ENCODE measurements at places on chromosomes 2 and 18.

GRCh38 chr2:205721057-205721449 lies 38.8 kb downstream of the NRP2 start:
- no peak for DNase-seq

DNA sequence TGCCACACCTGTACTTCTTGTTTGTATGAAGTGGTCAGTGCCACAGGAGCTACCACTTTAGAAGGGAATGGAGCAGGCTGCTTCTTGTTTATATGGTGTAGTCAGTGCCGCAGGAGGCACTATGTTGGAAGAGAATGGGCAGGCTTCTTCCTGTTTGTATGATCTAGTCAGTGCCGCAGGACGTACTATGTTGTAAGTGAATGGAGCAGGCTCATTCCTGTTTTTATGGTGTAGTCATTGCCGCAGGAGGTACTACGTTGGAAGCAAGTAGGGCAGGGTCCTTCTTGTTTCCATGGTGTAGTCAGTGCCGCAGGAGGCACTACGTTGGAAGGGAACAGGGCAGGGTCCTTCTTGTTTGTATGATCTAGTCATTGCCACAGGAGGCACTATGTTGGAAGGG lies 27.3 kb downstream of the TPO start:
- DNase-seq = no peak

DNA sequence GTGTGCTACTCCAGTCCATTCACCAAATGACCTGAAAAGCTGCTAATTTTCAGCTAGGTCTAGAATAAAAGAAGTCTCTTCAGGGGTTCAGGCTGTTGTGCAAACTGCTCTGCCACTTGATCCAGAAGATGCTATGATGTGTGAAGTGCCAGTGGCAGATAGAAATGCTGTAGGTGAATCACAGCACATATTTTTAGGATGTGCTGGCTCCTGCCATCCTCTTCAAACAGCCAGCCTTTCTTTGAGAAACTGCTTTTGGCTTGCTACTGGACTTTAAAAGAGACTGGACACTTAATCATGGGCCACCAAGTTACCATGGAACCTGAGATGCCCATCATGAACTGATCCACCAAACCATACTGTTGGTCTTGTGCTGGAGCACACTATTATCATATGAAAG lies 322.1 kb downstream of the EN1 start:
- DNase-seq = no peak

- DNase-seq = no peak
Observed at GRCh38 chr2:230441227-230441897, 25.4 kb downstream of the SP100 start.

DNA sequence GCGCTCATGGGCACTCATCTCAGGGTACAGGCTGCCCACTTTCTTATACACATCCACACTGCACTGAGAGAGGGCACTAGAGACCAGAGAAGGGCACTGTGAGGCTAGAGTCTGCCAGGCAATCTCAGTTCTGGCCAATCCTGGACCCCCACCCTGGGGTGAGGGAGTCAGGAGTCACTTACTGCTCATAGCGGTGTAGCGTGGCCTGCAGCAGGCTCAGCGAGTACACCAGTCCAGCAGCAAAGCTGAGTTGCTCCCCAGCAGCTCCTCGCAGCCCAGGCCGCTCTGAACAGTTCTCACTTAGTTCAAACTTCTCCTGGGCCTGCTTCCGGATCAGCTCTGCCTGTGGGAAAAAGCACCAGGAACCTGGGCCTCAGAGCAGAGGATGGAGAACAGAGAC lies 12.3 kb downstream of the DCTN1 start:
- no peak for DNase-seq

GRCh38 chr2:227849906-227850305 lies 21.5 kb upstream of the DAW1 start:
- no peak for DNase-seq

GRCh38 chr2:12762976-12763375 lies 46.2 kb downstream of the TRIB2 start:
- no peak for DNase-seq

DNA sequence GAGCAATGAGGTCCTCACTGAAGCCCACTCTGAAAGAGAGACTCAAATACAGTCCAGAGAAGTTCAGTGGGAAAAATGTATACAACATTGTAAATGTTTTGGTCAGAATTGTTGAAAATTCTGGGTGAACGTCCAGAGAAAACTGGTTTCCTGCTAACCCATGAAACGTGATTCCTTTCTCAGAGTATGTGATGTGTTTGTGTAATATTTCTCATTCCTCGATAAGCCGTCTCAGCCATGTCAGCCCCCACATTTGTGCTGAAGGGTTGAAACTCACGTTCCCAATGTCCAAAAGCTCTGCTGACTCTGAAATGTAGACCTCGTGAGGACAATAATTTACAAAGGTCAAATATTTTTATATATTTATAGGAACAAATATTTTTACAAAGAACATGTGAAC lies 51.6 kb downstream of the BMP10 start:
- no peak for DNase-seq

GRCh38 chr2:177326005-177326404 lies 61.5 kb upstream of the NFE2L2 start:
- no peak for DNase-seq
